Fibroblast of pulmonary artery (primary cell): ENCODE measurements at places on chromosomes 4 and X.

DNA sequence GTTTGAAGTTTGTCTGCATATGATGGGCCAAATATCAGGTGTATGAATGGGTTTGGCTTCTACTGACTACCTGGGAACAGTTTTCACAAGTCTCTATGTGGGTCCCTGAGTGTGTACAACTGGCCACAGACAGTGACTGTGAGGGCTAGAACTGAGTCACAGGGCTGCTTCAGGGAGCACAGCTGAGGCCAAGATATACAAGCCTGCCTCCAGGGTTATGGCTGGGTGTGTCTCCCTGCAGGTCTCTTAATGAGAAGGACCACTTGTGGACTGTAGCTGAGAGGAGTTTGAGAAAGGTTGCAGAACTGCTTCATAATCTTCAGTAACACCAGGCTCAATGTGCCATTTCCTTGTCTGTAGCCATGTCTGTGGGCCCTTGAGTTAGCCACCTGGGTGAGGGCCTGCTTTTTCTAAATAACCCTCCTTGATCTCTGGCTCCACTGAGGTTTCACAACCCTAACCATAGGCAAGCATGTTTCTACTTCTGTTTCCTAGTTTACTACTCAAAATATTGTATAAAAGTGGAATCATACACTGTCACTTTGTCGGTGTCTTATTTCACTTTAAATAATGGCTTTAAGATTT lies 81.3 kb downstream of the ZNF732 start:
- DNase-seq: no peak

- DNase-seq: peak; percentile 60
Measured at GRCh38 chr4:82706349-82707000, 92.1 kb downstream of the SCD5 start.

GRCh38 chr4:25090516-25090915 lies 59.8 kb upstream of the LGI2 start:
- no peak for DNase-seq

- no peak for DNase-seq
Measured at GRCh38 chrX:48927736-48928382, 9.0 kb upstream of the PIM2 start.

GRCh38 chr4:113708250-113708649 lies 53.3 kb downstream of the CAMK2D start:
- DNase-seq: no peak

DNA sequence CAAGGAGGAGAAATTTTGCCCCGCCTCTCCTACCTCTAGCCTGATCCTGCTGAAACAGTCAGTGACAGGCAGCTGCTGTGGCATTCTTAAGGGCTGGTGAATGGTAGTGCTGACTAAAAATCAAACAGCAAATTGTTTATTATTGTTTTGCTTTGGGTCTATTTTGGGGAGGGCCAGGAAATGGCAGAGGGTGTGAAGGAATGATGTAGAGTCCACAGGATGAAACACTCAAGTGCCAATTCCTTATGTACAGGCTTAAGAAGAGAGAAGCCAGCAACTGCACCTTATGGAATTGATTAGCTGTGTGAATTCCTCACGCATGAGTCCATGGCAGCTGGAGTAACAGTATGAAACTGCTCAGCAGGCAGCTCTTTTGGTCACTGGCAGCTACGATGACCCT lies 39.7 kb downstream of the VEGFC start:
- peak; percentile 65 for DNase-seq

DNA sequence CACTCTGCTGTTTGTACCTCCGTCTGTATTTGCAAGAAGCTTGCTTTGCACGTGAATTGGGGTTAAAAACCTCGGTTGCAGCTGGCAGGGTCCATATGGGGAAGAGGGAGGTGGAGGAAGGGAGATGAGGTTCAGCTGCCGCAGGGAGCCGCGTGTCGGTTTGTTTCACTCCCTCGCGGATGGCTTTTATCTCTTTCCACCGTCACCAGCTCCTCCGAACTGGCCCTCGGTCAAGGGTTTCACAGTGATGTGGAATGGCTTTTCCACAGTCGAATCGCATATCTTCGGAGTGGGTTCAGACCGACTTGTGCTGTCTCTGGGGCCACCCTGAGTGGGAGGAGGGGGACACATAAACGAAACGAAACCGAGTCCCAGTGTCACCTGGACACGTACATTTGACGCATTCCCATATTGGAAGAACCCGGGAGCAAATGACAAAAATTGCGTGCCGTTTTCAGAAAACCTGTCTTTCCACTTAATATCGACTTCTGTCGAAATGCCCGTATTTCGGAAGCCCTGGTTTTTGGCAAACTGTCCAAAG lies 929 bp downstream of the ZBTB33 start:
- peak; percentile 31 for DNase-seq

GRCh38 chr4:141684785-141685184 lies 48.4 kb downstream of the IL15 start:
- DNase-seq: no peak

DNA sequence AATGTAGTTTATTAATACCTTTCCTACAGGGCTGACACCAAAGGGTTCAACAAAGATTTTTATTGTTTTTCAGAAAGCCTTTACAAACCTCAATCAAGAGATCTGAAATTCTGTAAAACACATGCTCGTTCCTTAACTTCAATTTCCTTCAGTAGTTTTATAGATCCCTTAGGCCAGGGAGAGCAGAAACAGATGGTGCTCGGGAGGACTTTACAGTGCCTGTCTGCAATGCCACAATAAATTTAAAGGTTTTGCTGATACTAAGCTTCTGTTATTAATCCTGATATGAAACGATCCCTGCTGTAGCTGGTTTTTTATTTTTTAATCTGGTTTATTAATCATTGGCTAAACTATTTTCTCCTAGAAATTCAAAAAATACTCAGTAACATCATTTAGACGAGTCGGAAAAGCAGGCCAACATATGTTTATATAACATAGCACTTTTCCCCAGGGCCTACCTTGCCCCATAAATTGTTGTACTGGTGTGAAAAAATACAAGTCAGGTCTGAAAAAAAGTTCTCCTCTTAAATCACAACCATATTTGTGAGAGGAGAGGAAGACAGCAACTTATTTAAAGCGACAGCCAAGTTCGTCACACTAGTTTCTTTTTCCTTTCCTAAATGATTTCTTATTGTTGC lies 39.8 kb downstream of the SHISA3 start:
- no peak for DNase-seq

DNA sequence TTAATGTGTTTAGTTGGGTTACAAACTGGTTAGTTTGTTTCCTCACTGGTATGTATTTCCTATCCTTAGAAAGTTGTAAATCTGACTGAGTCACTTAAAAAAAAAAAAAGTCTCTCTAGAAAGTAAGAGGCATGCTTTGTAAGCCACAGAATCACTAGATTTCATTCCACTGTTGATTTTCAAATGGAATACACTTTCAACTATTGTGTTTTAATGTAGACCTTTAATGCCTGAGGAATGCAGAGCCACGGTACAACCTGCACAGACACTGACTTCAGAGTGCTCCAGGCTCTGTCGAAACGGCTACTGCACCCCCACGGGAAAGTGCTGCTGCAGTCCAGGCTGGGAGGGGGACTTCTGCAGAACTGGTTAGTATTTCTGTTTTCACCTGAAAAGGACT lies 88.6 kb downstream of the HHIP start:
- peak; percentile 41 for DNase-seq

DNA sequence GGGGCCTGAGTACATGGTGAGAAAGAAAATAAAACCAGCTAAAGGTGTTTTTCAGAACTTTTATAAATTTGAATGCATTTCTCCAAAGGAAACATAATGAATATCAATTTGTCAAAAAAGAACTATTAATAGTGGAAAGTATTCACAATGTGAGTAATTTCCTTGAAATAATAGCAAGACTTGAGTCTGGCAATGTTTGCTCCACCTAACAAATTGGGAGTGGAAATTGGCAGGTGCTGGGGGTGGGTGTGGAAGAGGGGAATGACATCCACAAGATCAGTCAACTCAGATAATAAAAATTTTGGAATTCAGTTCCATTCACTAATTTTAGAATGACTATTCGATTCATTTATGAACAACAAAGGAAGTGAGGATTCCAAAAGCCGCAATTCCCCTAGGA lies 884.8 kb upstream of the SLIT2 start:
- DNase-seq: no peak

GRCh38 chr4:147078875-147079658 lies 133.4 kb upstream of the TTC29 start:
- DNase-seq: peak; percentile 62

DNA sequence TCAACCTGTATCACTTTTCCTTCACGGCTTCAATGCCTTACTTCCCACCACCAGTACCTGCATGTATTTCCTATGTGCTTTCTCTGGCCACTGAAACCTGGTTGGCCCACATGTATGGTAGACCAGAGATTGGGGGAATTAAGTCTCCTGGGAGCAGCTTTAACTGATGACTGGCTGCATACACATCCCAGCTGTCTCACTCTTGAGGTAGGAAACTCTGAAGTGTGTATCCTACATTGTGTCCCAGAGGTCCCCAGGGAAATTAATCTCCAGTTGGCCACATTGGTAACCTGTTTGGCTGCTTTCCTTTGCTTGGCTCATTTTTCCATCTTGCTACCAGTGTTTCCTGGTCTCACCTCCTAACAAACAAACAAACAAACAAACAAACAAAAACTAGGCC lies 124.4 kb downstream of the ZNF827 start:
- DNase-seq: no peak

GRCh38 chrX:53073115-53073586 lies 9.0 kb upstream of the TSPYL2 start:
- no peak for DNase-seq

DNA sequence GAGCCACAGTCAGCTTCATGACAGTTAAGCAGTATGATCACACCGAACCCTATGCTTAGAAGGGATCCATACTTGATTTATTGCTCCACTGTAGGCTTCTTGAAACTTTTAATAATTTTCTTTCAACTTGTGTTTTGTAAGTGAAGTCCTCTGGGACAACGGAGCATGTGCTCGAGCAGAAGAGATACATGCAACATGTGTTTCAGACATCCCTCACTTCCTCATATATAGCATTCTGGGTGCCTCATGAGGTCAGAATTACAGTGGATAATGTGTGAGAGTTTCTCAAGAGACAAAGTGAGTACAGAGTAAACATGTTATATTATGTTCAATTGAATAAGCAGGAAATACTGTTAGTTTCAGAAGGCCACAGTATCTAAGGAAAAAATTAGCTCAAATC lies 893.2 kb downstream of the FAT4 start:
- DNase-seq: no peak

- no peak for DNase-seq
Measured at GRCh38 chr4:184162596-184162995, 55.1 kb downstream of the ENPP6 start.

- peak; percentile 84 for DNase-seq
Measured at GRCh38 chr4:147096667-147097604, 151.3 kb upstream of the TTC29 start.

GRCh38 chrX:19893727-19894126 lies 6.3 kb upstream of the SH3KBP1 start:
- peak; percentile 70 for DNase-seq

DNA sequence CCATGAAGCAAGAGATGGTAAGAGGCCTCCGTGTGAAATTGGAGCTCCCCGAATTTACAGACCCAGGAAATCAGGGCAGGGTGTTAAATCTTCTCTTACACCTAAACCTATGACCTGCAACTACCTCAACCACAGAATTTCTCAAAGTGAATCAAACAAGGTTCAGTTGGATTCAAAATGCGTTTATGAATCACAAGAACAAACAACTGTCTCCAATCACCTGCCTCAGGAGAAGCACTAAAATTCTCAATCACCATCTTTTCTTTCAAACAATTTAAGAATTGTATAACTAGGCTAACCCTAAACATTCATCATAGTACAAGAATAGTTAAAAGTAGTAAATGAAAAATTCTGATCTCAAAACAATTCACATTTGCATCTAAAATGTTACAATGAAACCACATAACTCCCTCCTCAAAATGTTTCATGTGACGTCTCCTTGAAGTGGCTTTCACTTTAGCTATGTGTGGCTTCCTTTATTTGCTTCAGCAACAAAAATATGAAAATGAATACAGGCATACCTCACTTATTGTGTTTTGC lies 19.2 kb downstream of the PPP3CA start:
- no peak for DNase-seq

DNA sequence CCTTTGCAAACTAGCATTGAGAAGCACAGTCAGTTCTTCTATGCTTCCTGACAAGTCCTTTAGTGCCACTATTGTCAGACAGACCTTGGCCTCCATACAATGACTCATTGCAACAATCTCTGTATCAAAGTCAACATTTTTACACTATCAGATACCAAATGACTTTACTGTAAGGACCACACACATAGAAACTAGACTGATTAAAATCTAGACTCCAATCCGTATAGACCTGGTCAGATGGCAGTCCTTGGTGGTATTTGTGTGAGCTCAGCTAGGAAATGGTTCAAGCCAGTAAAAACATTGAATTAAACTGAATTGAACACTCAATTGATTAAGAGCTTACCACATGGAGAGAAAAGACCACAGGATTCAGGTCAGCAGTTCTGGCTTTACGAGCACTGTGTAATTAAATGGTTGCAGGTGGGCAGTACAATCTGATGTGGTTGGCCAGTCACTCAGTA lies 549.8 kb upstream of the LCORL start:
- DNase-seq: no peak

DNA sequence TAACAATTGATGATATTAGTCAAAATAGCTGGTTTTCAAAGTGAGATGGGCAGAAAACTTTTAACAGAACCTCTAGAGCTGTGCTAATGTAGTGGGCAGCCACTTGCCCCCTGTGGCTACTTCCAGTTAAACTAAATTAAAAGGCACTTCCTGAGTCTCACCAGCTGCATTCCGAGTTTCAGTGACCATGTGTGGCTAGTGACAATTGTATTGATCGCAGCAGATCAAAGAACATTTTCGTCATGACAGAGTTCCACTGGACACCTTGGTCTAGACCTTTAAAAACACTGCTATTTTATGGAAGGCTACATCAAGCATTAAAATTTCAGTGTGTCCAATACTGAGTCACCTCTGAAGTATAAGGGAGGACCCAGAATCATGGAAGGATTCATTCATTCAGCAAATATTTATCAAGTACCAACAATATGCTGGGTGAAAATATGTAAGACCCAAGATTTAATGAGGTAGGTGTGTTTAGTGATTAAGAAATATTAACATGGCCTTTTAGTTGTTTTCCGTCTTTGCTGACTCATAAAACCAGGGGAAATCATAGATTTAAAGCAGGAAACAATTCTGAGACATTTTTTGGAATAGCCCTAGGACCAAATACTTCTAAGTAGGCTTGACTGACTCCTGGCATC lies 5.1 kb upstream of the FAT1 start:
- DNase-seq: peak; percentile 25

DNA sequence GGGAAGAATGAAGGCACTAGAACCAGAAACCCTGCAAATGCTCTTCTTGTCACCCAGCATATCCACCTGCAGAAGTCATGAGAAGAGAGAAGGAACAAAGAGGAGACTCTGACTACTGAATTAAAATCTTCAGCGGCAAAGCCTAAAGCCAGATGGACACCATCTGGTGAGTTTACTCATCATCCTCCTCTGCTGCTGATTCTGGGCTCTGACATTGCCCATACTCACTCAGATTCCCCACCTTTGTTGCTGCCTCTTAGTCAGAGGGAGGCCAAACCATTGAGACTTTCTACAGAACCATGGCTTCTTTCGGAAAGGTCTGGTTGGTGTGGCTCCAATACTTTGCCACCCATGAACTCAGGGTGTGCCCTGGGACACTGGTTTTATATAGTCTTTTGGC lies 181.7 kb downstream of the AR start:
- DNase-seq: no peak

GRCh38 chr4:1205586-1206298 lies 33.4 kb upstream of the SPON2 start:
- DNase-seq: no peak
